ENCODE measurements at places on chromosomes 7 and 10.

DNA sequence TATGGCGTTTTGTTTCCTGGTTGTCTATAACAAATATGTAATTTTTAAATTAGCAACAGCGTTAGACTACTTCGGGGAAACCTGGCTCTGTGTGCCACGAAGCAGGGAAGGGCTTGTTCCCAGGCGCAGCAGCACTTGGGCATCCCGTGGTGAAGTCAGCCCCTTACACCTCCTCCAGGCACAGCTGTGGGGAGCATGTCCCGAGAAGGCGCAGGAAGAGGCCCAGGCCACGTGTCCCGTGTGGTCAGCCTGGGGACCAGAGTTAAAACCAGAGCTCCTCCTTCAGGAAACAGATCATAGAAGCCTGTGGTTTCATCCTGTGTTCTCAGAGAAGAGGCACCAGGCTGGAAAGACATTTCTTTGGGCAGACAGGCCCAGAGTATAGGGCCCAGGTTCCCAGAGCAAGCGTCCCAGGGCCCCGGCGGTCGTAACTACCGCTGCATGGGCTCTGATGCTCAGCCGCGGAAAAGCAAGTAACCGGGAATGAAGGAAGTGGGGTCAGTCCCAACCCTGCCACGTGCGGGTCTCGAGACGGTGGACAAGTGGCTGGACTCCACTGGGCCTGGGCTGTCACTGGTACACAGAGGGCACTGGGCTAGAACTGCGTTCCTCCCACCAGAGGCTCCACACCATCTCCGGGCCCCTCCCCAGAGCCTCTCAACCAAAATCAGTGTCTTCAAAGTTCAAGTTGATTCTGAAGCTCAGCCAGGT is 7.1 kb downstream of the NUDT1 start:
- peak; percentile 1 for DNase-seq

DNA sequence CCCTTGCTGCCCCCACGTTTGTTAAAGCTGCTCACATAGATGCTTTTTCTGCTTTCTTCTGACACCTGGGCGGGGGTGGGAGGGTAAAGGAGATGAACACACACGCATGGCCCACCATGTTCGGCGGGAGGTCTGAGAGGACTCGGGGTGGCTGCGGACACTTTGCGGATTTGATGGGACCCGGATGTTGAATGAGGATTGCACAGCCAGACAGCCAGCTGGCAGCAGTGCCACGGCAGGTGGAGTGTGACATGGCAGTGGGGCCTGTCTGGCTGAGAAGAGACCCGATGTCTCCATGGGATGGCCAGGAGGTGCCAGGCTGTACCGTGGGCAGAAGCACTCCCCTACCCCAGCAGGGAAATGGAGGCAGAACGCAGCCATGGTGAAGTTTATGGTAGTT is 31.2 kb downstream of the PPP2R2D start:
- DNase-seq = no peak

DNA sequence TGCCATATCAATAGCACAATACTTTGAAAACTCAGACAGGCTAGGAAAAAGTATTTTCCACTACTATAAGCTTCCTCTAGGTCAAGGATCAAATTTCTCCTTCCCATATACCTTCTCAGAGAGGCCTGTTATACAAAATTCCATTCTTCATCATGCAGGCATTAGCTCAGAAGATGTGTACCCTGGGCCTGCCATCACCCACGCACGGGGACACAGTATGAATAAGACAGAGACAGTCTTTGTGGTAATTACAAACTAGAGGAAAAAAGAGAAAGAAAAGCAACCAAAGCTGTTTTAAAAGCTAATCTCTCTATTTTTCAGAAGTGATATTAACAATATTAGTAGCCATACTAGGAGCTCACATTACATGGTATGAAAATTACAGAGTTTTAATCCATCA is 236.8 kb upstream of the AOAH start:
- DNase-seq = no peak

DNA sequence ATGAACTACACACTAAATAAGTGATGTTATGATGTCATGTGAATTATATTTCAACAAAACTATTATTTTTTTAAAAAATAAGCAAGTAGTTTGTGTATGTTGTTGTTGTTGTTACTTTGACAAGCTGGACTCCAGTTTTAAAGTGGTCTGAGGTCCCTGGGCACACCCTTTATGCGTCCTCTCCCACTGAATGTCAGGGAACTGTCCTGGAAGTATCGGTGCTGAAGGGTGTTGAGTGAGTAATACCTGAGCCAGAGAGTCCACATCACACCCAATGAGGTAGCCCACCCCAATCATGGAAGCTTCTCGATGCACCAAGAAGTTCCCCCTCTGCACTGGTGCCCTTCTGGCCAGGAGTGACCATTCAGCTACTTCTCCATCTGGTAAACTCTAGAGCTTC is 64.3 kb downstream of the FOXI2 start:
- DNase-seq = no peak

DNA sequence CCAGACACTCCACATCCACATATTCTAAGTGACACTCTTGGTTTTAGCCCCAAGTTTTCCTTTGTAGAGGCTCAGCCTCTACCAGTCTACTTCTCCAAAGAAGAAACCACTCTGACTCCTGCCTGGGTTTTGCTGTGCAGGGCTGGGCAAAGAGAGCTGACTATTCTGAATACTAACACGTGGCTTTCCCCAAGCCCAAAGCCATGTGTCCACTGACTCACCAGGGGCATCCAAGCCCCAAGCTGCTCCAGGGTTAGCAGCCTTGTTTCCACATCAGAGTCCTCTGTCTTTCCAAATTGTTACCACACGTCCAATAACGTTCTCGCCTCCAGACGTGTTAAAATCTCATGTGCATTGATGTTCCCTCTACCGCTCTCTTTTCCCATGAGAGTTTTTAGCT is 8.7 kb downstream of the GALNTL5 start:
- no peak for DNase-seq

- no peak for DNase-seq
These were observed 92.9 kb upstream of the SH2B2 start for GRCh38 chr7:102193806-102194205.

- DNase-seq = no peak
These were observed 123.2 kb upstream of the PARD3 start for GRCh38 chr10:34938399-34938670.

DNA sequence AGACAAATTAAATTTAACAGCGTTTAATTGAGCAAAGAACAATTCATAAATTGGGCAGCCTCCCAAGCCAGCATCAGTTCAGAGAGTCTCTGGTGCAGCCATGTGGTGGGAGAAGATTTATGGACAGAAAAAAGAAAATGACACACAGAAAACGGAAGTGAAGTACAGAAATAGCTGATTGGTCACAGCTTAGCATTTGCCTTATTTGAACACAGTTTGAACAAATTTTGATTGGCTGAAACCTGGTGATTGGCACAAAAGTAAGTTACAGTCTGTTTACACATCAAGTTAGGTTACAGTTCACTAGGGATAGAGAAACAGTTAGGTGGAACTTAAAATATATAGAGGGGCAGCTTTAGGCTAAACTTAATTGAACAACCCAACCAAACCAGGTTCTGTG is 720.1 kb downstream of the TYW1 start:
- no peak for DNase-seq

GRCh38 chr7:100726996-100727761 is 6.2 kb upstream of the ZAN start:
- no peak for DNase-seq

DNA sequence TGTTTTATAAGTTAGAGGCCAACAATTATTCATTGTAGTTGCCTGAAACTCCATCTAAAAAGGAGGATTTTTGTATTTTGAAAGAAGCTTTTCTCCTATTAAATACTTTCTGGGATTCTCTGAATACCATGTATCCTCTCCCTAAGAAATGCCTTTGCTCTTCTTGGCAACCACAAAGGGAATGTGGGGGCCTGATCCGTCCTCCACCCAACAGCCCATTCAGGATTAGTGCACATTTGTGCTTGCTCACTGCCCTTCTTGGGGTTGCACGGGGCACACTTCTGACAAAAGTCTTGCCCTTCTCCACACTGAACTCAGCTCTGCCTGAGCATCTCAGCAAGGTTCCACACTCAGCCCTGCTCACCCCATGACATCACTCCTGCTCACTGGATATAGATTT is 194.2 kb downstream of the SLC25A13 start:
- DNase-seq = no peak

DNA sequence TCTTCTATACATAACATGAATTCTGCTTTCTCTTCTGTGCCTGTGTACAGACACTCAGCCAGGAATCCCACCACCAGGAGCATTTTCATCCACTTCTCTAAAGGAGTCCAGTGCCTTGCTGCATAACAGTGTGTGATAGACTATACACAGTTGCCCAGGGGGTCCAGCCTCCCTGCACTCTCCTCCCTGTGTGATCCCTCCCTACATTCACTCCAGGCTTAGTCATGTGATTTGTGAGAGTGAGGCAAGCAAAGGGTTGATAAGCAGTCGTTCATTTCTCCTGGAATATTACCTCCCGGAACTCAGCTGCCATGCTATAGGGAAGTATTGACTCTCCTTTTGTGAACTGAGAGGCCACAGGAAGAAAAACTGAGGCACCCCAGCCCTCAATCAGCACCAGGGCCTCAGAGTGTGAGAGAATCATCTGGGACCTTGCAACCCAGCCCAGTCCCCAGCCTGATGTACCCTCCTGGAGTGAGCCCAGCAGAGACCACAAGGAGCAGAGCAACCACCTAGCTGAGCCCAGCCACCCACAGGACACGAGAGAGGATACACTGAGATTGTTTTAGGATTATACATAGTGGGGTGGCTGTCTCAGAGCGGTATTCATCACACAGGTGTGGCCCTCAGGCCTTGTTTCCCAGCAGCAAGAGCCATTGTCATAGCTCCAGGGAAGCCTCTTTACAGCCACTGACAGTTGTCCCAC is 45.0 kb upstream of the EEPD1 start:
- DNase-seq = no peak

DNA sequence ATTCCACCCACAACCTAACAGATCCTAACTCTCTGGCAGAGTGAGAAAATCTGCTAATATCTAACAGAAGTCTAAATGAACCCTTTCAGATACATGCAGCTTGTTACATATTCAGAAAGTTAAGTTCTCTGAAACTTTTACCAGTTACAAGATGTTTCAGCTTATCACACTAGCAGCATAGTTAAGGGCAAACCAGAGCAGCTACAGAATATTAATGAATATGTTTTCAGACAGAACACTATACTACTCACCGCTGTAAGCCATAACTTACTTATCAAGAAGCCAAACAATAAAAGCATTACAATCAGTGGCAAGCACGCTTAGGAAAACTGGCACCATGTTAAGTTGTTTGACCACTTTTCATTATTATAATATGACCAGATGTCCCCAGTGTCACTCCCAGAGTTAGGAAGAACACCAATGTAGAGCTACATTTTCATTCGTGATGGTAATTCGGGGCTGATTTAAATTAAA is 2.7 kb downstream of the ITGB1 start:
- no peak for DNase-seq

DNA sequence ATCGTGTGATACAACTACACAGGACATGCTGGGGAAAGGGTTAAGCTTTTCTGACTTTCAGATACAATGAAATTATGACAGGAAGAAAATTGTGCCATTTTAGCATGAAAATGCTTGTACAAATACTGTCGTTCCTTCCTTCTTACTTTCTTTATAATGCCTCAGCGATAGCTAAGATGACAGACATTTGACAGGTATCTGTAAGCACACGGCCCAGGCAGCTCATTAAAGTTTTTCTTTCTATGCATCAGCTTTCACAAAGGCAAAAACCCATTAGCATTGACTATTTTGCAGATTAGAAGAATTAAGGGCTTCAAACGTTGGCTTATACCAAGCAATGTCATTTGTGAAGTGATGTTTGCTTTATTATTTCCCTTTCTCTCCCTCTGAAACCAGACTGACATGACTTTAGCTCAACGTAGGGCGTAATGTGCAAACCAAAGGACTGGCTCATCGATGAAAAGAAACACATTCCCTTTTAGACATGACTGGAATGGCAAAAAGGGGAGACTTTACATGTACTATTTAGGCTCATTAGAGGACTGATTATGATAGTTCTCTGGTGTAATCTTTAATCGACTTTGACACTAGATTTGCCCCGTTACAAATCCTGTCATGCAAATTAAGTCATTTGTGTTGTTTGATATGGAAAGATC is 258.4 kb upstream of the SP8 start:
- DNase-seq = no peak

- no peak for DNase-seq
These were observed 16.3 kb downstream of the CYP3A4 start for GRCh38 chr7:99767662-99768061.

DNA sequence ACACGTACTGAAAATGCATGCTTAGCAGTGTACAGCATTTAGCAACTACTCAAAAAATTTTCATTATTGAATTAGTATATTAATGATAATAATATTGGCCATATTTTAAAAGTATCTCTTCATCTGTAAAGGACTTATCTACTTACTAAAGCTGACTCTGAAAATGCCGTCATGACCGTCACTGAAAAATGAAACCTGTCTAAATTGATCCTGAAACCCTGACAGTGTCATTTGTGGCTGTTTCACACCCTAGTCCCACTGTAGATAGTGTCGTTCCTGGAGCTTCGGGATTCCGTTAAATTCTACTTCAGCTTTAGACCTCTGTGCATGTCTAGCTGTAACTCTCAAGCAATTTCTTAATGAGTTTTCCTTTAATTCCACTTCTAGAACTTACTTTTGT is 35.8 kb upstream of the EZH2 start:
- DNase-seq = no peak

DNA sequence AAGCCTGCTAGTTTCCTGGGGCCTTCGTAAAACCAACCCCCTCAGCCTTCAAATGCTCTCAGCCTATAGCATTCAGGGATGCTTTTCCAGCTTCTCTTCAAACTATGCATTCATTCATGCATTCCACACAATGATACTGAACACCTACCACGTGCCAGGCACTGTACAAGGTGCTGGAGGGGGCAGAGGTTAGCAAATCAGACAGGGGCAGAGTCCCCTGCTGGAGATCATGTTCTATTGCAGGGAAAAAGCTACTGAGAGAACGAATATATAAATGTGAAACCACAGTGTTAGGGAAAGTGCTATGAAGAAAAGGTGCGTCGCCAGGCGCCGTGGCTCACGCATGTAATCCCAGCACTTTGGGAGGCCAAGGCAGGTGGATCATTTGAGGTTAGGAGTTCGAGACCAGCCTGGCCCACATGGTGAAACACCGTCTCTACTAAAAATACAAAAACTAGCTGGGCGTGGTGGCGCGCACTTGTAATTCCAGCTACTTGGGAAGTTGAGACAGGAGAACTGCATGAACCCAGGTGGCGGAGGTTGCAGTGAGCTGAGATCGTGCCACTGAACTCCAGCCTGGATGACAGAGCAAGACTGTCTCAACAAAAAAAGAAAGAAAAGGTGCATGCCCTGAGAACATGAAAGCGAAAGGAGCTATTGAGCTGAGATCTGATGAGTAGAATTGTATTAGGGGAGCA is 64.6 kb upstream of the CALN1 start:
- no peak for DNase-seq

DNA sequence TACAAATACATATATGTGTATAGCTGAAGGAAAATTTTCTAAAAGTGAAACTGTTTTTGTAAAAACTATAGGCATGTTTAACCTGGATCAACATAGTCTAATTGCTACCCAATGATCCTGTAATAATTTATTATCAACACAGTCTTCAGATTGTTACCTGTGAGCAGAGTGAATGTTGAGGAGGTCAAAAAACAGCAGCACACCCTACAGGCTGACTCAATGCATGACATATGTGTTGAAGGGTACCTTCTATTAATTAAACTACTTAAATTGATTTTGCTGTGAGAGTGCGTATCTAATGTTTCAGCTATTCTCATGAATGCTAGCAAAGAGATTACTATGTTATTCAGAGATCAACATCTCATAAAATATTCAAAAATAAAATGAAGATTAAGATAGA is 411.4 kb downstream of the TNS3 start:
- DNase-seq = no peak

Data from CD4-positive, alpha-beta T cell treated with Interleukin-2 at 100 ng/mL for 4 hours (primary cell).